ENCODE measurements at places on chromosomes 1 and 21.

GRCh38 chr1:95451054-95451453 lies 217.0 kb downstream of the RWDD3 start:
- DNase-seq: no peak

- peak; percentile 60 for DNase-seq
Observed at GRCh38 chr1:22131875-22132486, 10.9 kb downstream of the WNT4 start.

DNA sequence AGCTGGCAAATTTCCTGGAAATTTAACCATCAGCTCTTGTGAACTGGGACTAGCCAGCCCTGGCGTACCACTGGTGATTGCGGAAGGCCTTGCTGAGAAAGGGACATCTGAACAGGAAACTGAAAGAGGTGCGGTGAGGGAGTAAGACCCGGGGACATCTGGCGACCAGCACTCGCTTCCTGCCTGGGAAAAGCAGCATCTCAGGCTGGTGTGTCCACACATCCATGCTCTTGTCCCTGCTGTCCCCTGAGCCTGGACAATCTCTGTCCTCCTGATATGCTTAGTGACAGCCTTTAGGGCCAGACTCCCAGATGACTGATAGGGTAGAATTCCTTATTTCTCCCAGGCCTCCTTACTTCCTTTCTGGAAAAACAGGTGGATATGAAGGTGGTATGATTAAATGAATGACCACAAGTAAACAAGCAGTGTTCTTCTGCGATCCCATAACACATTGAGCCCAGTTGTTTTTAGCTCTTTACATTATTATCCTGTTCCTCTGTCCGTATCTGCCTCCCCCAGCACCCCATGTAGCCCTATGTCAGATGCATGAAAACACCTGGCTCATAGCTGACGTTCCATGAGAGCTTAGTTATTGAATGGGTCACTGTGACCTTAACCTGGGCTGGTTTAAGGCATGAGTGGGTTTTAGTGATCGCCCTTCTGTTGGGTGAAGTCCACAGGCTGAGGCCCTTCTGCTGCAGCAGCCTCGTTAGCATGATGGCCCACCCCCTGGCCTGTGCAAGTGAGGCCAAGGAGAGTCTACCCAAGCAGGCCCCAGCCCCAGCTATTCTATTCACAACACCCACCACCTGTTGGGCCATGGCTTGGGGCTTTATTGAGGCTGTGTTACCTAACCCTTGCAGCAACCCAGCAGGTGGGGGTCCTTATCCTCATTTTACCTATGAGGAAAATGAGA lies 76.1 kb upstream of the GADD45A start:
- DNase-seq: peak; percentile 46

GRCh38 chr1:186813420-186813819 lies 15.3 kb upstream of the PLA2G4A start:
- no peak for DNase-seq

DNA sequence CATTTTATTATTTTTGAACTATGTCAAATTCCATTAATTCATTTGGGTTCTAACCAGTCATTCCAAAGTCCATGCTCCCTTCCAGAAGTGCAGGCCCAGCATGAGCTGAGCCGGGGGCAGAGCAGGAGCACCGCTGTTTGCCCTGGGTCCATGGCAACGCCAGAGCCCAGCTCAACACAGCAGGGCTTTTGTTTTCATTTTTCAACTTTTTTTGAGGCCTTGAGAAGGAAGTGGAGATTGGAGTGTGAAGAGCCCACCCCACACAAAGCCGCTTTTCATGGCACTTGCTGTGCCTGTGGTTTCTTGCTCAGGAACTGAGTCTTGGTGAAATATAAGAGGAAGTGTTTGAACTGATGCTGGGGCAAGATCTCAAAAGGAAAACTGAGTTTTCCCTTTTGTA lies 13.2 kb upstream of the PRMT2 start:
- no peak for DNase-seq

- no peak for DNase-seq
Observed at GRCh38 chr1:18783705-18784481, 75.6 kb downstream of the TAS1R2 start.

DNA sequence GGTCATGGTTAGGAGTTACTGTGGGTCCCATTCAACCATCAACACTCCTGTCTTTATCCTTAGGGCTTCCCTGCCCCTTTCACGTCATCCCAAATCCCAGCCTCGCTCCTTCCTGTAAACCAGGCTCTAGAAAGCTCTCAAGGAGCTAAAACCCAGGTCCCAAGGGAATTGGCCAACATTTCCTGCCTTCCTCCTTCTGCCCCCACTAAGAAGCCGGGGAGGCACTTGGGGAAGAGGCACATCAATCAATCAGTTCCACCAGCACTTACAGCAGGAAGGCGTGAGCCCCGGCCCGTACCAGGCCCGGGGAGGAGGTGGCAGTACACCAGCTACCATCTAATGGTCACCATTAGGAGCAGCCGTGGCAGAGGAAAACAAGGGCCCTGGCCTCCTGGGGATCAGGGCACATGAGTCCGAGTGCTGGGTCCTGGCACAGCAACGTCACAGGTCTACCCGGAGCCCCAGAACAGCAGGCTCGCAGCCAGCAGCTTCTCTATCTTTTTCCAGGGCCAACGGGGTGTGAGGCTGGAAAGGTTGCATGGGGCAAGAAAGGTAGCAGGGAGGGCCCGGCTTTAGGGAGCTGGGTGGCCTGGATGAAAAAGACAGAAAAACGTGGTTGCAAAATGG lies 108.6 kb downstream of the CASZ1 start:
- no peak for DNase-seq

DNA sequence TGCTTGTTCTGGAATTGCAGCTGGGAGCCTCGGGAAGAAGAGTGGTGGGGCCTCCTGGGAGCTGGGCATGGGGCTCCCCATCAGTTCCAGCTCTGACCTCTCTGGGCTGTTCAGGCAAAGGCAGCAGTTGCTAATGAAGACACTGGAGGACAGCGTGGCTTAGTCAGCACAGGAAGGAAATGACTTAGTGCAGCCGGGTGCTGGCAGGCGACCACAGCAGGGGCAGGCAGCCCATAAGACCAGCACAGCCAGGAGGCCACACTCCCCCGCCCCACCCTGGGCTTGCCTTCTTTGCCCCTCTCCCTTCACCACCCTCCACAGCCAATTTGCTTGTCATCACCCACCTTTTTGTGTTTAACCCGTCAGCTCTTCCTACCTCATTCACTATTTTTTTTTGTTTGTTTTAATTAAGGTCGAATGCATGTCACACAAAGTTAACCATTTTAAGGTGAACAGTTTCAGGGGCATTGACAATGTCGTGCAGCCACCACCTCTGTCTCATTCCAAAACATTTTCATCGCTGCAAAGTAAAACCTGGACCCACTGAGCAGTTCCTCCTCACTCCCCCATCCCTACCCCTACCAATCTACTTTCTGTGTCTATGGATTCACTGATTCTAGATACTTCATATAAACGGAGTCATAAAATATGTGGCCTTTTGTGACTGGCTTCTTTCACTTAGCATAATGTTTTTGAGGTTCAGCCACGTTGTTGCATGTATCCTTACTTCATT lies 10.9 kb downstream of the OLIG2 start:
- DNase-seq: no peak

GRCh38 chr1:158020886-158021620 lies 27.6 kb downstream of the KIRREL1 start:
- no peak for DNase-seq

- DNase-seq: no peak
Observed at GRCh38 chr1:106700211-106700610, 356.3 kb upstream of the PRMT6 start.

DNA sequence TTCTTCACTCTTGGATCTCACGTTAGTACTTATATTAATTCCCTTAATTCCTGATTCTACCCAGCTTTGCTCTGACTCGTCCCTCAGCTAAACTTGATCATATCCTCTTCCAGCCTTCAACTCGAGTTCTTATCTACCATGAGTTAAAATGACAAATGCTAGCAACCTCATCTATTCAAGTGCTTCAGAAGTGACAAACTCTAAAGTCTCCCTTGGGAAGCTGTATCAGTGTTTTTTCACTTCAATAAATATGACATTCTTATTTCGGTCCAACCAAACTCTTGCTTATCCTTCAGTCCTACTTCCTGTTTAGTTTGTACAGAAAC lies 75.3 kb downstream of the FOXJ3 start:
- DNase-seq: no peak

DNA sequence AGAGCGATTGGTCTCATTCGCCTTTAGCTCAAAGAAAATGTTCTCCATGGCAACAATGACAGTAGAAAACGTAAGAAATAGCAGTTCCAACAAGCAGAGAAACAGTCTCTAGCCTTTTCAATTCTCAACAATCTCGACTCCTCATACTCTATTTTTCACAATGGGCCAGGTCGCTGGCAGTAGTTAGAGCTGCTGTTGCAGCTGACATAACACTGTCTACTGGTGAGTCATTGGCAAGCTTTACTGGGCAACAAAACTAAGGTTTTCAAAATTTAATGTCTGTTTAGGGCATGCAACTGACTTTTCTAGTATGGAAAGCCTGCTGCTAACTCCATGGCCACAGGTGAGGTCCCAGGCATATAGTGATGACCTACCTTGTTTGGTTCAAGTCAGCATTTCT lies 221.1 kb upstream of the KAZN start:
- no peak for DNase-seq

DNA sequence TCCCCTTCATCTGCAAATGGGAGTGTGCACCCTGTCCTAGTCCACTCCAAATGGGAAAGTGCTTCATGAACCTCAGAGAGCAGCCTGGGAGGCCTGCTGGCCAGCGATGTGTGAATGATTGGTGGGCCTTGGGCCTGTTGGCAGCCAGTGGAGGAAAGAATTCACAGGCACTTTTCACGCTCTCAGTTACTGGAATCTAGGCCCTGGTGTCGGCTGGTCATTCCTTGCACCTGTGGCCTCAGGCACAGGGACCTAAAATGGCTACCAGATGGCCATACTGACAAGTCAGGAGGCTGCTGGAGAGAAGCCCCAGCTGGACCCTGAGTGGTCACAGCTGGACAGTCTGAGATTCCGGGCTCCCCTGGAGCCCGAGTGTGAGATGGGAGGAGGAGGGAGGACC lies 18.4 kb upstream of the EDN2 start:
- DNase-seq: no peak

DNA sequence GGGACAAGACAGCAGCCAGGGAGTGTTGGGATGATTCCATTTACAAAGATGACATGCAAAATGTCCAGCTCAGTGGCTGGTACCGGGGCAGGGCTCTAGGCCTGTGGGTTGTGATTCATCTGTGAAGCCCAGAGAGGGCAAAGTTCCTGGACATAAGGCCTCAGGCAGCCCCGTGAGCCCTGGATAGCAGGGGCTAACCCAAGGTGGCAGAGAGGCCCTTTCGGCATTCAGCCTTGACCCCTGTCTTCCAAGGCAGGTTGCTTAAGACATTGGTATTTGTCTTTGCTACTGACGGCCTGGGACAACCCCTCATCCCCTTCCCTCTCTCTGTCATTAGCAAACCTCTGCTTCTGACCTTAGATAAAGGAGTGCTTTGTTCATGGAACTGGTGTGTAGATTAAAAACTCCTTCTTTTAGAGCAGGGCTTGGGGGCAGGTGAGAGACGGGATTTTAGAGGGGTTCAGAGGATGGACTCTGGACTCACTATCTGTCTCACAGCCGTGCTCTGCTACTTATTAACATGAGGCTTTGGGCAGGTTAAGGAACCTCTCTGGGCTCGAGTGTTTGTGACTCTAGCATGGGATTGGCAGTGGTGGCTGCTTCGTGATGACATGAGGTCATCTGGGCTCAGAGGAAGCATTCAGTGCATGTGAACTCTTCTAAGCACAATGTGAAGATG lies 36.3 kb downstream of the TMEM51 start:
- no peak for DNase-seq

DNA sequence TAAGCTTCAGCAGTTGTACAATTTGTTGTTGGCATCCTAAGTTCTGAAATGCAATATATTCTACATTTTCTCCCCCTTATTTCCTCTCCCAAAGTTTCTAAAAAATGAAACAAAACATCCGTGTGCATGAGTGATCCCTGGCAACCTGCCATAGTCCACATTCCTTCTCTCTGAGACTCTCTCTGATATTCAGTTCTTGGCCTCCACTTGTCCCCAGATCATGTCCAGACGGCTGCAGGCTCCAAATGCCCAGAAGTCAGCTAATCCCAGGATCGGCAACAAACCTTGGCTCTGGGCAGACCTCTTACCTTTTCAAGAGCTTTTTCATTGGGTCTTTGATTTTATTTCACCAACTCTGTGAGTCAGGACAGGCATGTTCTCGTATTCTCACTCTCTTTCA lies 187.8 kb downstream of the ETS2 start:
- DNase-seq: no peak

GRCh38 chr1:18922319-18922726 lies 20.0 kb upstream of the ALDH4A1 start:
- DNase-seq: no peak

- DNase-seq: no peak
Observed at GRCh38 chr1:47979724-47980123, 17.5 kb downstream of the TRABD2B start.

GRCh38 chr1:208108213-208108608 lies 136.0 kb downstream of the PLXNA2 start:
- no peak for DNase-seq

DNA sequence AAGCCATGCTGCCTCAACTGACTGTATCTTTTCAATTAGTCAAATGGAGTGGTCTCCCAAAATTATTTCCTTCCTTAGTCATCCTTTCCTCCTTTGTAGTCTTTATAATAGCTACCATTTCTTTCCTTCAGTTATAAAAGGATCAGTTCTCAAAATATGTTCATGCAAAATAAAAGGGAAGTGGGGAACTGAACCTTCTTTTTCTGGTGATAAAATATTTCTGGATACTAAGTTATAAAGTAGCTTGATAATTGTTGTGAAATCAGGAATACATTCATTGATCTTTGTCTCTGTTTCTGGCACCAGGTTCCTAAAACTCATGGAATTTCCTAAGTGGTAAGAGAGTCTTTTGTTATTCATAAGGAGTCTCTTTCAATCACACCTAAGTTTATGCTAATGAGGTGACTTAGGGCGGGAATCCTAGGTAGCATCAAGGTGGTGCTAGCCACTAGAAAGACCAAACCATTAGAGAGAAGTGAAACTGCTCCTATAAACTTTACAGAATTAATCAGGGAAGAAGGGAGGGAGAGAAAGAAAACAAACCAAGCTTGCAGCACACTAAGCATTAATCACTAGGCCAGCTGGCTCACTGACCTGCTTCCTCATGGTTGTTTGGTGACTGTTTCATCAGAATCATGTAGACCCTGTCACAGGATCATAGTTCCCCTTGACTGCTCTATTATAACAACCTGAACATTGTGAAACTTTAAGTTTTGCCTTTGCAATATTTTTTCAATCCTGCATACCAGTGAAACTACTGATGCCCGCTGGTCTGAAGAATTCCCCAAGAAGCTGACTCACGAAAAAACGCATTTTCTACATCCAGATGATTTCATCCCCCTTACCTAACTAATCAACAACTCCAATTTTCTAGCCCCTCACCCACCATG lies 161.6 kb upstream of the PTBP2 start:
- no peak for DNase-seq
